ENCODE measurements at places on chromosomes 4 and X.

- no peak for DNase-seq
Observed at GRCh38 chr4:103449296-103450023, 251.3 kb upstream of the CENPE start.

DNA sequence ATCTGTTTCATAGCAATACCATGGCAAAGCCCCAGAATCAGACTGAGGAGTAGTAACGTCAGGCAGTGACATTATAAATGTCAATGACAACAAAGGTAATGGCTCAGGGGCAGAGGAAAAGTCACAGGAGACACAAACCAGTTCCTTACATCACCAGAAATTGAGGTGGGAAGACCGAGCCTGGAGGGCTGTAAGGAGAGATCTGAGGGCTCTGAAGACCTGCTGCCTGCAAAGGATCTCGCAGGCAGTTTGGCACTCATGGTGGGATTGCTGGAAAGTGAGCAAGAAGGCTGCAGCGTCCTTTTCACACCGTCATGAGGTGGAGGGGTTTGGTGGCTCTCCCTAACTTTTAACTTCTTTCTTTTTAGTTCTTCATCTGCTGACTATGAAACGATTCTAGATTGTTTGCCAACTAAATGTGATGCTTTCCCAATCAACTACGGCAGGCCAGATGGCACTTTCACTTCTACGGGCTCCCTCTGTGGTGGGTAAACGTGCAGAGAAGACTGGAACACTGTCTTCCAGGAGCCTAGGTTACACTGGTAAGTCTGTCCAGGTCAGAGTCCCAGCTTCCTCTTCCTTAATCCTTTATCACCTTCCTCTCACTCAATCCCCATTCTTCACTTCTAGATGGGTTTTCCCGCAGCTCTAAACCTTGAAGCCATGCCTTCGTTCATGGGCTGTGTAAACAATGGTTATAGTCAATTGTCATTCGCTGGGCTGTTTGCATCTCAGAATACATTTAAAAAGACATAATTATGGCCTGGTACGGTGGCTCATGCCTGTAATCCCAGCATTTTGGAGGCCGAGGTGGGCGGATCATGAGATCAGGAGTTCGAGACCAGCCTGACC lies 58.2 kb downstream of the TBC1D9 start:
- DNase-seq, result no peak

GRCh38 chr4:158741326-158742021 lies 18.3 kb upstream of the PPID start:
- no peak for DNase-seq

GRCh38 chr4:126023896-126024295 lies 709.1 kb downstream of the FAT4 start:
- no peak for DNase-seq

- no peak for DNase-seq
Observed at GRCh38 chrX:132114607-132115006, 13.2 kb downstream of the FRMD7 start.

DNA sequence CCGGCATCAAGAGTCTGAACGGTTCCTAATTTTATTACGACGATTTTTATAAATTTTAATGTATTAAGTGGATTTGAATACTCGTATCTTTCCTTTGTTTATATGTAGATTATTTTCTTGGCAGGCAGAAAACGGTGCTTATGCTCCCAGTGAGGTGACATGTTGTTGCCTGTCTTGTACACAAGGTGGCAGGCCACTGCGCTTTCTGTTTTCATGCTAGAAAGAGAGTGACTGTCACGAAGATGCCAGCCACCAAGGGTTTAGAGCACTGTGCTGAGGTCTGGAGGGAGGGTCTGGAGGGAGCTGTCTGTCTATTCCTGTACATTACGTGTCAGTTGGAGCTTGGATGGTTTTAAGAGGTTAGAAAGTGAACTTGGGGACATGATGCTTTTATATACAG lies 87.7 kb downstream of the SHROOM2 start:
- DNase-seq, result no peak

DNA sequence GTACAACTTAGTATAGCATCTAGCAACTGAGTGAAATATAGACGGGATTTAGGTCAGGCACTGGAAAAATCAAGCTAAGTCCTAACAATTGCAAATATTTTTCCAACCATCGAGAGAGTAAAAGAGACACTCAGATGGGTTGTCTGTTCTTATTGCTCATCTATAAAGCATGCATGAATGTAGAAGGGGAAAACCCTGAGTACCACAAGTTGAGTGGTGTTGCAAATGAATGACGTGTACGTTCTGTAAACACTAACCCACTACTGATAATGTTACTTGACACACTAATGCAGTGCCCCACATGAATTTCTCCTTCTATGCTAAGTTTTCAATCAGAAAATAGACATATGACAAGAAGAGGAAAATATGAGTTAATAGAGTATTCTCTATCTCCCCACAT lies 211.2 kb downstream of the COX18 start:
- no peak for DNase-seq

GRCh38 chr4:138305050-138305449 lies 62.9 kb upstream of the SLC7A11 start:
- no peak for DNase-seq

DNA sequence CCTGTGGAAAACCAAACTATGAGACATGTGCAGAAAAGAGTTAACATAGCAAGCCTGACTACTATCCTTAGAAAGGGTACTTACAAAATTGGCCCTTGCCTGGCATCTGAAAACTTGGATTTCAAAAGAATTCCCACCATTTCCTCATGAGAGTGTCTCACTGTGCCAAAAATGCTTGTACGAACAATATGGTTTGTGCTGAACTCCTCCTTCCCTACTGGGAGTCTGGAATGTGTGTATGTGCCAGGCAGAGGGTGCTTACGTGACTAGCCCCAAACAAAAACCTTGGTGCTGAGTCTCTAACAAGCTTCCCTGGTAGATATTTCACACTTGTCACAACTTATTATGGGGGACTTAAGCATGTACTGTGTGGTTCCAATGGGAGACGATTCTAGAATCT lies 81.7 kb upstream of the GIMD1 start:
- no peak for DNase-seq

- no peak for DNase-seq
Observed at GRCh38 chr4:102036619-102037376, 246.3 kb downstream of the BANK1 start.

DNA sequence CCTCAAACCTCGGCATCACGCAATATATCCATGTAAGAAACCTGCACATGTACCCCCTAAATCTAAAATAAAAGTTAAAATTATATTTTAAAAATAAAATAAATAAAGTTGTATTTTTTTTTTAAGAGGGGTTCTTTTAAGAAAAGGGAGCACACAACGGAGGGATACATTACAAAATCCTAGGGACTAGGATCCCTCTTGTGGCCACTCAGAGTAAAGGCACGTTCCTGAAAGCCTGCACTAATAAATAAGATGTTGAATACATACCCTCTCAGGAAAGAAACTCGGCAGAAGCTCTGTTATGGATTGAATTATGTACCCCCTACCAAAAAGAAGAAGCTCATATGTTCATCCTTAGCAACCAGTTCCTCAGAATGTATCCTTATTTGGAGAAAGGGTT lies 50.9 kb upstream of the PRDX4 start:
- no peak for DNase-seq

DNA sequence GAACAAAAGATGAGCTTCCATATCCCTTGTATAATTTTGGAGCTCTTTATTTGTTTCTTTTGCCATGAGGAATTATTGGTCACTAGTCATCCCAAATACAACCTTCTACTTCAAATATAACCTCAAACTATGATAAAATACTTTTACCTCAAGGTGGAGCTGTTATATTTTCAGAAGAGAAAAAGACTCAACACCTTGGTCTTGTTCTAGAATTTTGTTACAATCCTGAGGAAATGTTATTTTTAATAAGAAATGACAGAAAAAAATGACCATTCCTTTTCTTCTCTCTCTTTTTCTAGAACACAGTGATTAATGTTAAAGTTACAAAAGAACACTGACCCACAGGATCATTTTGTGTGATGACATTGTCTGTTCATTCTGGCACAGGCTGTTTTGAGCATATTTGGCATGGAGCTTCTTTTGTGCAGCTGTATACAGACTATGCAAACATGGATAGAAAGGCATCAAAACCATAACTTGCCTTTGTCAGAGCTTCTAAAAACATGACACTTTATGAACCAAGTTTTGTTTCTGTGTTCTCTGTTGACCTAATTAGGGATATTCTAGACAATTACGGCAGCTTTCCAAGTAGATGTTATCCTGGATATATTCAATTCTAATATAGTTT lies 159.6 kb upstream of the CTSO start:
- DNase-seq, result no peak

GRCh38 chrX:130831347-130831722 lies 71.7 kb downstream of the ENOX2 start:
- no peak for DNase-seq
